Stimulated activated CD4-positive, alpha-beta T cell treated with anti-CD3 and anti-CD28 coated beads, TNF-alpha, amount 100 ng/mL, for 1 hour (primary cell): ENCODE measurements at places on chromosomes 6 and 20.

- no peak for DNase-seq
Measured at GRCh38 chr6:46990031-46990644, 52.0 kb downstream of the ADGRF1 start.

- no peak for DNase-seq
Measured at GRCh38 chr20:32638848-32639247, 34.9 kb downstream of the C20orf203 start.

DNA sequence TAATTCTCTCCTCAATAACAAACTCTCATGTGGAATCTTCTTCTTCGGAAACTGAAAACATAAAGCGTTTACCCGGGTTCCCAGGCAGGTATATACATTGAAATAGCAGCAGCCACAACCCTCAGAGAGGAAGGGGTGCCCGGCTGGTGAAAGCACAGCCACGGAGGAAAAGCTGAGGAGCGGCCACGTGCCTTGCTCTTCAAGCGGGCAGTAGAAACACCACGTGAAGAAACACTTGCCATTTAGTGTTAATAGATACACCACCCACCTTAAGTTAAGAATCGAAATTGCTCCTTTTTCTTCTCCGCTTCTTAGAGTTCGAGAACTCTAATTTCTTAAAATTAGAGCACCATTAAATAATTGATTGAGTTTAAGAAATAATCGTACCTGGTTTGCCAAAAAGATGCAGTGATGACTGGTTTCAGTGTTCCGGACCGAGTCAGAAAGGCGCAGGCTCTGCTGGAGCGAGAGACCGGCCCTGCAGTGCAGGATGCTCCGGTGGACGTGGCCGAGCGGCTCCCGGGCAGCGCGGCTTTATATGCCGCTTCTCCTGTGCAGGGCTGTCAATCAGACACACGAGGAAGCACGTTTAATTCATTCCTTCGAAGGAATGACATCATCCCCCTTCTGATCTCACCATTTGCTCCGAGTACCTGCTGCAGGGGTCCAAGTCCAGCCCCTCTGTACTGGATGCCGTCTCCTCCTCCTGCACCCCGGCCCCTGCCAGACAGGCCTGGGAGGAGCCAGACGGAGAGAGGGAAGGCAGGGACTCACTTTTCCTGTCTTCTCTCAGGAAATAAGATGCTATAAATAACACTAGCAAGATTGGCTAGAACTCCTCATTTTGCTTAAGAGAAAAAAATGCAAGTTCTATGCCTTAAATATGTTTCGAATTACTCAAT, at the start of gene THBS2:
TSS of gene THBS2 (minus strand) at position 510 of the 902 bp plus-strand sequence. CDS start 3,062 bp downstream, outside the sequence.
- DNase-seq: no peak

DNA sequence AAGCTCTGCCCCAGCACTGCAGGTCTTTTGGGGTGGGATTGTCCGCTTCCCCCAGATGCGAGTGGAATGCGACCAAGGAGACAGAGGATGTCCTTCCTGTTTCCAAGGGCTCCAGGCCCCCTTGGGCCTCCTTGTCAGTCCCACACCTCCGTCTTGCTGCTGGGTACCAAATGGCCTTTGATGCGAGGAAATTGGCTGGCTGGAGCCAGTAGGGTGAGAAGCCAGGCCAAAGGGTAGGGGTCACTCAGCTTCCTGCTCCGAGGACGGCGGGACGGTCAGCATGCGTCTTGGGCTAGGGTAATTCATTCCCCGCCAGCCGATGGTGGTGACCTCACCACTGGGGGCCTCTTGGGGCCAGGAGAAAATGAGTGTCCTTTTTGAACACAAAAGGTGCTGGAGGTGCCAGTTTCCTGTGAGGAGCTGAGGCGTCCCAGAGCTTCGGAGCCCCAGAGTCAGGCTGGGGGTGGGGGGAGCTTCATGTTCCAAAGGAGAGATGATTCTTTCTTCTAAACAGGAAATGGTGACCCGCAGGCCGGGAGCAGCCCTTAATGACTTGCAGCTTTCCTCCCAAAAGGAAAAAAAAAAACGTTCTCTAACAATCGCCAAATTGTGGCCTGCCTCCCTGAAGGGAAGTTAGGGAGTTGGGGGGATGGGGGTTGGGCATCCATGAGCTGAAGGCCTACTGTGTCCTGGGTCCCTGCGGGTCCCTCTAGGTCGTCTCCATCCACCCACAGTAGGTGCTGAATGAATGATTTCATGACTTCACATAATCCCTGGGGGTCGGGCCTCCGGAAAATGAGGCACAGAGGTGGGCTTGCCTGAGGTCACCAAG, 6.7 kb downstream of the SNAI1 start:
- DNase-seq: no peak

DNA sequence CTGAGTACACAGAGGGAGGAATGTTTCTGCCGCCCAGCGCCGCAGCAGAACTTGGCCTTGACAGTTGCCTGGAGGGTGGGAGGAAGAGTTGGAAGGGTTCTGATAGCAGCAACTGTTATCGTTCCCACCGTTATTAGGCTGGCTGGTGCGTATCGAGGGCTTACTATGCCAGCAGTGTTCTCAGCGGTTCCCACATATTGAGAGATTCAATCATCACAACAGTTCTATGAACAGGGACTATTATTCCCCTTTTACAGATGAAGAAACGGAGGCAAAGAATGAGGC, 380.1 kb upstream of the SULF2 start:
- DNase-seq: no peak

- DNase-seq: no peak
Measured at GRCh38 chr6:99606656-99607415, at the start of gene PRDM13. Gene PRDM13 (plus strand): TSS chr6:99606833. CDS start chr6:99607035, 202 bp downstream.

DNA sequence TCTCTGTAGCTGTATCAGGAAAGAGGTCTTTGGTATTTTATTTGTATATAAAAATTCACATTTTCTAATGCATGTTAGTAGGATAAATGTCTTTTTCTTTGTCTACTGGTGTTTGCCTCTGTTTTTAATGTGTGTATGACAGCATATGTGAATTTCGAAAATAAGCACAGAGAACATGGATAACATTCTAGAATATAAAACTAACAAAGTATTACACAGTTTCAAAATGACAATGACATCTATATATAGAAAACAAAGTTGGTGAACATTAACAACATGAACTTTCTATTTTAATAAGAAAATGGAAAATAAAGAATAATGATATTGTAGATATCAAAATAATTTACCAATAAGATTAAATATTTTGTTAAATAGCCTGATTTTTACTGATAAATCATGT, 608.0 kb downstream of the COL12A1 start:
- DNase-seq: no peak

DNA sequence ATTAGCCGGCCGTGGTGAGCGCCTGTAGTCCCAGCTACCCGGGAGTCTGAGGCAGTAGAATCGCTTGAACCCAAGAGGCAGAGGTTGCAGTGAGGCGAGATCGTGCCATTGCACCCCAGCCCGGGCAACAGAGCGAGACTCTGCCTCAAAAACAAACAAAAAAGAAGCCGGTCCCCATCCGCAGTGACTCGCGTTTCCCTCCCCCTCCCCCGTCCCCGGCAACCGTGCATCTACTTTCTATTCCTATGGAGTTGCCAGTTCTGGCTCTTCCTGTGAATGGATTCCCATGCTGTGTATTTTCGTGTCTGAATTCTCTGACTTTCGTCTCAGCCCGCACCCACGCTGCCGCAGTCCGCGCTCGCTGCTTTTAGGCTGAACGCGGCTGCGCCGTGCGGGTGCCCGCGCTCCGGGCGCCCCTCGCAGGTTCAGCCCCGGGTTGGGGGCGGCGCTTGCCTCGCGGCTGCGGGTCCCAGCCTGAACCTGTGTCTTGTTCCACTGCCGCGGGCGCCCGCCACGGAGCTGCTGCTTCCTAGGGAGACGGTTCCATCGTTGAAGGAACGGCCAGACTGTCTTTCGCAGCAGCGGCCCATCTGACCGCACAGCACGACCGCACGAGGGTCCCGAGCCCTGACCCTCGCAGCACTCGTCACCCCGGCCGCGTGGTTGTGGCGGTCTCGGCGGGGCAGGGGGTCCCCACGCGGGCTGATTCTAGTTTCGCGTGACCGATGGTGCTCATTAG, 1.1 kb upstream of the MRGBP start:
- no peak for DNase-seq

GRCh38 chr6:65505736-65506135, 201.3 kb downstream of the EYS start:
- no peak for DNase-seq

GRCh38 chr6:28807682-28808280, 116.0 kb downstream of the TRIM27 start:
- no peak for DNase-seq

GRCh38 chr6:52499026-52499425, 77.8 kb downstream of the TRAM2 start:
- DNase-seq: no peak

DNA sequence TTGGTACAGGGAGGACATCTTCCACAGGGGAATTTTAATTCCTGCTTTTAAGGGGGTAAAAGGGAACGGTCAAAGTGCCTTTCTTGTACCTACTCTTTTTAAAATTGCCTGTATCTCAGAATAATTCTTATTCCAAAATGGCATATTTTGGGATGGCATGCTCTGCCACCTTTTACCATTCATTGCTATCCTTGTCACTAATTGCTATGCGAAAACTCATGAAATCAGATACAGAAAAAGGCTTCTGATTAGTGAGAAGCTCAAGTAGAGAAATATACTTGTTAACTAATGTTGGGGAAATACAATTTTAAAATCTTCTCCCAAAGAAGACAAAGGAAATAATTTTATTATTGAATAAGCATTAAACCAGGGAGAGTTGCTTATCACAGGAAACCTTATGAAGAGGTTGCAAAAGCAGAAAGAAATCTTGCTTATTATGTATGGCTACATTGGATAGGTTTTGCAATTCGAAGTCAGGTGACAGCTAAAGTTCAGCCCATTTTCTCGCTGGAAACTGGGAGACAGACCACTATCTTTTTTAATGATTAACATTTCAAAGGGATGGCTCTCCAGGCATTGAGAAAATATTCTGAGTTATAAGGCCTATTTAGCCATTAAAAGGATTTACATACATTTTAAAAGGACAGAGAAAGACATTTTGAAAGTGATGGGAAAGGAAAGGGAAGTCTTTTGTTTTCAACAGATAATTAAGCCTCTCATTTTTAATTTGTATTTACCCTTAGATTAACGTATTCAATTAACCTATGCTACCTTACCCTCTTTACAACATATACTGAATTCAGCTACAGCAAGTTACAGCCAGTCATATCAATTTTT, 110.3 kb upstream of the PRSS16 start:
- no peak for DNase-seq

- DNase-seq: no peak
Measured at GRCh38 chr6:136103763-136104311, 146.3 kb downstream of the MTFR2 start.

- no peak for DNase-seq
Measured at GRCh38 chr6:118659513-118660217, 8.3 kb upstream of the CEP85L start.

DNA sequence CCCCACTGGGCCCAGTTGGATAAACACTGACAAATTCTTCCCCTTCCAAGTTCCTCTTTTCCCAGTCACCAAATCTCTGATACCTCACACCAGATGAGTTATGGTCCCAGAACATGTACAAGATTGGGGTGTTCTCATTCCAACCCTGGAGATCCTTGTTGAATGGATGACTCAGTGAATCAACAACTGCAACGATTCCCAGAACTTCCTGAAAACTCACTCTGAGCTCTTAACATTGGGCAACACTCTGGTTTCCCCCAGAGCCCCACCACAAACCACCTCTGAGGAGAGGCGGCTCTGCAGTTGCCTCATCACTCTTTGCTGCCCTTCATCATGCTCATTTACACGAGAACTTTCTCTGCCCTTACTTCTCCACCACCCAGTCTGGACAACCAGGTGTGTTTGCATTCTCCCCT, 115.2 kb downstream of the MRPL14 start:
- no peak for DNase-seq

GRCh38 chr20:48983423-48984400, 62.2 kb downstream of the ARFGEF2 start:
- DNase-seq: no peak

GRCh38 chr6:90253631-90254030, 43.0 kb downstream of the BACH2 start:
- no peak for DNase-seq

GRCh38 chr6:42898891-42899361, 16.9 kb upstream of the PTCRA start:
- DNase-seq: no peak

GRCh38 chr6:138973466-138974153, 14.4 kb downstream of the REPS1 start:
- DNase-seq: no peak

DNA sequence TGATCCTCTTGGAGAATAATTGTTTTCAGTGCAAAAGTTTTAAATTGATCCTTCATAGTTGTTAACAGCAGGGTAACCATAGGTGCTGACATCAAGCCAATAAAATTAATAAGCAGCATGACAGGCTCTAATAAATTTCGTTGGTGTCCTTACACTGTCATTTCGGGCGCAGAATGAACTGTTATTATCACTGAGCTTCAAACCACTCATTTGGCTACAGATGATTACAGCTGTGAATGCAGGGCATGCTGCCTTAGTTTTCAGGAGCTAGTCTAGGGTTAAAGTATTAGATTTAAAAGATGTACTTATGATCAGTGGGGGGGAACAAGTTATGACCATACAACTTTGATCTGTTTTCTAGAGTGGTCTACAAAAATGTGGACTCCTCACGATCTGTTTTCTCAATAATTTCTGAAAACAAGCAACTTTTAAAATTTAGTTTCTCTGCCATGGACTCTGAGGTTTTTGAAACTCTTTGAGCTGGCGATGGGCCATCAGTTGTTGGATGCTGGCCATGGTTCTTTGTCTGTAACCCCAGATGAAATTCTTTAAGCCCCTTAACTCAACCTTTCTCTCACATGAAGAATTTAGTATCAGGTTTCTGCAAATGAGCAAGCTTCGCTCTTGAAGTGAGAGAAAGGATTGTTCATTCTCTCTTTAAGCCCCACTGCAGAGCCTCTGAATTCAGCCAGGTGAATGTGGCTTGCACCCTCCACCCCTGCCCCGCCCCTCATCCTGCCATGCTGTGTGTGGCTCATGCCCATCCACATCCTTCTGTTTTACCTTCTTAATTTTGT, 99.1 kb upstream of the MTHFD1L start:
- DNase-seq: no peak

GRCh38 chr6:26327450-26328264, 37.3 kb upstream of the BTN3A2 start:
- DNase-seq: no peak

GRCh38 chr6:100482698-100483097, 18.0 kb upstream of the SIM1 start:
- no peak for DNase-seq

GRCh38 chr6:148271711-148272439, 70.8 kb upstream of the SASH1 start:
- no peak for DNase-seq

GRCh38 chr6:6277413-6277812, 43.0 kb downstream of the F13A1 start:
- no peak for DNase-seq

DNA sequence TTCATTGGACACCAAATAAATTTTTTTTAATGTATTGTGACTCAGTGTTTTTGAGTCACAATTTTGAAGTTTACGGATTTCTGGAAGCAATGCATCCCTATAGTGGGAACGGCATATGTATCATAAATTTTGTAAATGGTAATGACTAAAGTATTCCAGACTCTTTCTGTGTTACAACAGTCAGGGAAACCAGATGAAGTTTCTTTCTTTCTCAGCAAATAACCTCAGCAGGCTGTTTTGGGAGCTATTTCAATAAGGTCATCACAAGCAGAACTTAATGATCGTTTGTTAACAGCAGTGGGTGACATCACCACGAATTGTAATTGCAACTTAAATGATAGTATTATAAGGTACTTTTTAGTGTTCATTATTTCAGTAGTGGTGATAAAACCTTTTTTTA, 52.0 kb downstream of the HIVEP1 start:
- no peak for DNase-seq

- DNase-seq: no peak
Measured at GRCh38 chr6:83310046-83310445, 116.9 kb downstream of the RWDD2A start.
